Stimulated activated effector memory CD8-positive, alpha-beta T cell treated with anti-CD3 and anti-CD28 coated beads, Interleukin-12 subunit alpha, Interleukin-12 subunit beta, amount 100 ng/mL, for 72 hours (primary cell): ENCODE measurements at places on chromosomes 2 and 18.

GRCh38 chr2:37080689-37081088, 3.5 kb downstream of the HEATR5B start:
- no peak for DNase-seq

GRCh38 chr2:44245083-44245861, 30.0 kb upstream of the SLC3A1 start:
- no peak for DNase-seq

GRCh38 chr2:10258726-10259125, 44.0 kb upstream of the HPCAL1 start:
- no peak for DNase-seq

GRCh38 chr2:11774600-11774999, 28.2 kb downstream of the LPIN1 start:
- no peak for DNase-seq

GRCh38 chr2:137947728-137948336, 16.4 kb upstream of the HNMT start:
- DNase-seq, result no peak

- DNase-seq, result no peak
These were observed 33.1 kb upstream of the PDIA6 start for GRCh38 chr2:10845640-10846039.

DNA sequence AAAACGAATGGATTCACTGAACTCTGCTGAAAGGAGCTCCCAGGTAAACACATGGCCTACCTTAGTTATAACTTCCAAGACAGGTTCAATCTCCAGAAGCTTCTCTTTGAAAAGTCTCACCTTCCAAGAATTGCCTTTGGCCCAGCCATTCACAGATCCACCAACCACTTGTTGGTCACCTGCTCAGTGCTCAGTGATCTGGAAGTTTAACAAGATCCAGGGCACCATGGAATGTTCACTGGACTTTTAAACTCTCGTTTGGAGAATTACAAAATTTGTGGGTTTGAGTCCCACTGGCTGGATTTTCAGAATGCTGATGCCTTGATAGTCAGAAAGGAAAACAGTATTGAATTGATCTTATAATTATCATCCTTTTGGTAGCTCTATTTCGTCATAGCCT, 9.4 kb downstream of the GPR39 start:
- DNase-seq, result no peak

DNA sequence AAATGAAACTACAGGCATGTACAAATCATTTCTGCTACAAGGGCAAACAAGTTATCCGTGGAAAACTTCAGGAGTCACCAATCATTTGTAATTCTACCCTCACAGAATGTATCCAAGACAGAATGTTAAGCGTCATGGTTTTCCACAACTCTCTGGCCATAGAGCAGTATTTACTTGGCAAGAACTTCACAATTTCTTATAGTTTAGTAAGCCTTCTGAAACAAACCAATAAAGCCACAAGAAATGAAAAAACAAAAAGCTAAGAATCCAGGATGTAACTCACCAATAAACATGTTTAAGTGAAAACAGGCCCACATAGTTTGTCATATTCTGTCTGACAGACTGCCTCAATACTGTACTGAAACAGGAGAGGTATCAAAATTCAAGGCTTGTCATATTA, 70.3 kb downstream of the LNPK start:
- DNase-seq, result no peak
